Adrenal gland (tissue), 19 donors: ENCODE measurements at places on chromosomes 12 and 14.

DNA sequence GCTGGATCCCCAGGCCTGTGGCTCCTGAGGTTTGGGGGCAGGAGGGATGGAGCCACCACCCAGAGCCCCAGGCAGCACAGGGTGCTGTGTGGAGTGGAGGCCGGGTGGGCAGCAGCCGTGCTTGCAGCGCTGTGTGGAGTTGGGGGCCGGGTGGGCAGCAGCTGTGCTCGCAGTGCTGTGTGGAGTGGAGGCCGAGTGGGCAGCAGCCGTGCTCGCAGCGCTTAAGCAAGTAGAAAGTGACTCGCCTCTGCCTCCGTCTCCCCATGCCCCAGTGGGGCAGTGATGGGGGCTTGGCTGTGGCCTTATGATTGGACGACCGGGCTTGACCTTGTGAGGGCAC is 10.3 kb downstream of the CEP170B start:
- no peak overlapping the region for H3K27ac ChIP-seq
- no peaks in the 10 kb centered on the region for H3K27me3 ChIP-seq
- no peak overlapping the region for H3K4me3 ChIP-seq
- no peaks in the 10 kb centered on the region for H3K4me1 ChIP-seq
- no peak for DNase-seq

GRCh38 chr12:113089839-113090238 is 33.3 kb downstream of the DTX1 start:
- no peak overlapping the region for H3K27ac ChIP-seq
- DNase-seq, result no peak
- H3K27me3 ChIP-seq, result no peaks in the 10 kb centered on the region

GRCh38 chr14:66503532-66503931 is 4.4 kb upstream of the GPHN start:
- no peak overlapping the region for H3K4me3 ChIP-seq
- H3K27ac ChIP-seq, result no peak overlapping the region
- H3K27me3 ChIP-seq, result no peaks in the 10 kb centered on the region
- H3K36me3 ChIP-seq, result no peaks in the 10 kb centered on the region
- no peak for DNase-seq

DNA sequence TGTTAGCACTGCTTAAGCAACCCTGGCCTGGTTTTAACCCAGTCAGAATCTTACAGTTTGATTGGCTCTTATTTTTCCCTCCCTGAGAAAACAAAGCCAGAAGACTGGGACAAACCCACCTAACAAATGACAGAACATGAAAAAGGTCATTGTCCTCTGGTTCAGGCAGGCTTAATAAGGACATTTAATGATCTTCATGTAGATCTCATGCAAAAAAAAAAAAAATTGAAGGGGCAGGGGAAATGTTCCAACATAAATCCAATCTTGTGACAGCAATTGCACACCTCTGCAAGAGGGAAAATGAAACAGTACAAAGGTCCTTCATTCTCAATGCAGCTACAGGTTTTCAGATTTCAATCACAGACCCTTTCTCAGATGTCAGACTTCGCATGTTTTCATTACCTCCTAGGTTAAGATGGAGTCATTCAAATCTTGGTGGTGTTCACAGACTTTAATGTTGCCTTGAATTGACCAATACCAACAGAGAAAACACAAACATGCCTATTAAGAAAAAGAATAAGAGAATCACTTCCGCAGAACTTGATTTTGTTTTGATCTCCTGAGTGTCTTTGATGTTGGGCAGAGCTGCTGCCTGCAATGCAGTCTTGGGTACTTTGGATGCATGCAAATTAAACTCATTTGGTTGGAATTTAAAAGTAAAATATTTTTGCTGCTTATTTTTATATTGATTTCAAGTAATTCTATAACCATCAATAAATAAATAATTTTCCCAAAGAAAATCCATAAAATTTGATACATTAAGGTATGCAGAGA is 359.0 kb downstream of the BTG1 start:
- no peaks in the 10 kb centered on the region for H3K4me1 ChIP-seq
- H3K27ac ChIP-seq, result no peak overlapping the region
- no peak overlapping the region for H3K4me3 ChIP-seq
- DNase-seq, result no peak
- no peaks in the 10 kb centered on the region for H3K36me3 ChIP-seq

GRCh38 chr12:3820122-3820521 is 53.1 kb downstream of the PARP11 start:
- no peak for DNase-seq
- no peaks in the 10 kb centered on the region for H3K27me3 ChIP-seq
- H3K27ac ChIP-seq, result no peak overlapping the region
- peaks cover 13% of the 10 kb centered on the region for H3K4me1 ChIP-seq
- H3K36me3 ChIP-seq, result no peaks in the 10 kb centered on the region
